Endothelial cell of umbilical vein (primary cell): ENCODE measurements at places on chromosomes 7 and 10. TPM values are rescaled to one million over a fixed set of nuclear protein-coding genes. Genes with fewer than 3 reads are reported as not detected.

DNA sequence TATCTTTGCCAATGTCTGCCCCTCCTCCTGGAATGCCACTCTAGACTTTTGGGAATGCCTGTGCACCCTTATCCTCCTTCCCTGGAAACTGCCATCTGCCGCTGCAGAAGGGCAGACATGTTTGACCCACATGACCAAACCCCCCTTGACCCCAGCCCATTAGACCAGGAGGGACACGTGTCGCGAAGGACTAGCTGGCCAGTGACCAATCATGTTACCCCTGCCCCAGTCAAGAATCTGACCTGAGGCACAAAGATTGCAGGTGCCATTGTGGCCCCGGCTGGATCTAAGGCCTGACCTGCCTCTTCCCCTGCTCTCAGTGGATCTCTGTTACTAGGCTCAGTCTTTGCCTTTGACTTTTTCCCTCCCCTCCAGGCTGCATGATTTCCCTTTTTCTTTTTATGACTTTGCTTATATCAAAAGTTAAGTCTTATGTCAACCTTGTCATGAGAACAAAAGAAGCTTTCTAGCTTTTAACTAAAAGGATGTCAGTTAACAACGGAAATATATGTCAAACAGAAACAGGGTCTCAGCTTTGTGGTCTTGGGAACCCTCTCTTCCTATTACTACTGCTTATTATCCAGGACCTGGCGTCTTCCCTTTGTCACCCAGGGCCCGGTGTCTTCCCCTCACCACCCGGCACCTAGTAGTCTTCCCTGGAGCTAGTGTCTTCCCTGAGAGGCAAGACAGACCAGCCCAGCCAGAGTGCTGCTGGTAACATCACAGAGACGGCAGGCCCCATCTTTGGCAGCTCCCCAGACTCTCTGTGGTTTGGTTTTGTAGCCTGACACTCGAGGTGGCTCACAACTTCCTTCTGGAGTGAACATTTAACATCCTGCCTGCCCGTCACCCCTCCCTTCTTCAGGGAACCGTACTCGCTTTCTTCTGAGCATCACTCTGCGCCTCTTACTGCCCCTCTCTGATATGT lies 24.4 kb upstream of the PPIF start:
- no peak for DNase-seq

DNA sequence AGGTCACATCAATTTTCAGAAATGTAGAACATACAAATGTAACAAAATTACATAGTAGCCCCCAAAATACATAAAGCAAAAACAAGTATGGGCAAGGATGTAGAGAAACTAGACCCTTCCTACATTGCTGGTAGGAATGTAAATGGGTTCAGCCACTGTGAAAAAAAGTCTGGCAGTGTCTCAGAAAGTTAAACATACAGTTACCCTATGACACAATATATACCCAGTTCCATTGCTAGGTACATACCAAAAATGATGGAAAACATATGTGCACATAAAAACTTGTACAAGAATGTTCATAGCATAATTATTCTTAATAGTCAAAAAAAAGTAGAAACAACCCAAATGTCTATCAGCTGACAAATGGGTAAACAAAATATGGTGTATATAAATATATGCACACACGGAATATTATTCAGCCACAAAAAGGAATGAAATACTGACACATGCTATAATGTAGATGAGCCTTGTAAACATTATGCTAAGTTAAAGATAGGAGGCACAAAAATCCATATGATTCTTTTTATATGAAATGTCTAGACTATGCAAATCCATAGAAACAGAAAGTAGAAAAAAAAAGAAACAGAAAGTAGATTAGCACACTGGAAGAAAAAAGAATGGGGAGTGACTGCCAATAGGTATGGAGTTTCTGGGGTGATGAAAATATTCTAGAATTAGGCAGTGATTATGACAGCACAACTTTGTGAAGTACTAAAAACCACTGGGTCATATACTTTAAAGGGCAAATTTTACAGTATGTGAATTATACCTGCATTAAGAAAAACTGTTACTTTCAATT lies 13.5 kb downstream of the HERPUD2 start:
- DNase-seq: no peak

DNA sequence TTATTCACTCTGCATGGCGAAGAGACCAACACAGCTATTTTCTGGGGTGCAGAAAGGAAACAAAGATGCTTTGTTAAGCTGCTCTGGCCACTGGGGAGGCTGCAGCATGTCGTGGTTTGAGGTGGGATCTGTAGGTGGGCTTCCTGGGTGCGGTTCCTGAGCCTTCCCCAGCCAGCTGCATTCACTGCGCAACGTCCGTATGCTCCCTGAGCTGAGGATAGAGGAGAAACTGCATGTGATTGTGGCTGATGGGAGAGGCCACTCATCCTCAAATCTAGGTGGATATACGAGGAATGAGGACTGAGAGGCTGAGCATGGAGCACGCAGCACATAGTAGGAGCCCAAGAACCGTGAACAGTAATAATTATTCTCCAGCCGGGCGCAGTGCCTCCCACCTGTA lies 9.9 kb upstream of the DNAAF5 start:
- DNase-seq: no peak

DNA sequence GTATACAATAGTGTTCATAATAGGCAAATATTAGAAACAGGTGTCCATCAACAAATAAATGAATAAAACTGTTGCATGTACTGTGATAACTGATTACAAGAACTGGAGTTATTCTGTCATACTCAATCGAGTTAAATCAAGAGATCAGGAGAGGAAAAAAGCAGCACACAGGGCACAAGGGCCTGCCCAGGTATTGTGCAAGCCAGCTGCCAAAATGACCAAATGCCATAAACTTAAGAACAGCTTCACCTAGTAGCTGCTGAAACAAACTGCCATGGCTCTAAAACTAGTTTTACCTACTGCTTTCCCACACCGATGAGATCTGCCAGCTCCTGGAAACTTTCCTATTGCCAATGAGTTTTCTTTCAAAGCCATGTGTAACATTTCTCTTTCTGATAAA lies 12.2 kb downstream of the GSAP start:
- no peak for DNase-seq

Gene ELAPOR2
- 35.6 and 38.2 TPM in 2 replicates for polyA plus RNA-seq

- no peak for DNase-seq
Observed at GRCh38 chr7:129493555-129493954, 8.8 kb upstream of the SMKR1 start.

Gene MYH16
- polyA plus RNA-seq: 0.01 and 0.03 TPM in 2 replicates

DNA sequence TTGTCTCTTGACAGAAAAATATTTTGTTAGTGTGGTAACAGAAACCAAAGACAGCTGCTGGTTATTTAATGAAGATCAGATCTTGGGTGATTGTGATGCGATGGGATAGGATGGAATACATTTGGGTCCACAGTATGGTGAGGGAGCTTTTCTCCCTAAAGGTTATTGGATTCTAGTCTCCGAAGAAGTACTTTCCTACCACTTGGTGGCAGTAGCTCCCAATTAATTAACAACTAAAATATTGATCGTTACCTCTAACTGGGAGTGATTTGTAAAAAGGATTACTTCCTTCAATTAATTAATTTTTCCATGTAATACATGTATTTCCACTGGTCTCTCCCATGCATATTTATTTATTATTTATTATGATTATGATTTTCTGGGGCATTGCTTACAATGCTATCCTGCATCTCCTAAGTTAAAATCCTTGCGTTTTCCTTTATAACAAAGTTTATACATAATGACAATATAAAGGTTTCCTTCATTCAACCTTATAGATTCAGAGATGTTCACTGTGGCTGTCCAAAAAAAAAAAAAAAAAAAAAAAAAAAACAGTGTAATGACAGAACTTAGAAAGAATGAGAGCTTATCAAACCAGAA lies 25.6 kb downstream of the TMEM196 start:
- DNase-seq: peak; percentile 43

- no peak for DNase-seq
Observed at GRCh38 chr7:43479042-43479441, 103.9 kb upstream of the STK17A start.

Gene FAM25A
- not detected in 2 replicates for polyA plus RNA-seq
